ELF-1 (cell line): ENCODE measurements at places on chromosomes 13 and 19.

DNA sequence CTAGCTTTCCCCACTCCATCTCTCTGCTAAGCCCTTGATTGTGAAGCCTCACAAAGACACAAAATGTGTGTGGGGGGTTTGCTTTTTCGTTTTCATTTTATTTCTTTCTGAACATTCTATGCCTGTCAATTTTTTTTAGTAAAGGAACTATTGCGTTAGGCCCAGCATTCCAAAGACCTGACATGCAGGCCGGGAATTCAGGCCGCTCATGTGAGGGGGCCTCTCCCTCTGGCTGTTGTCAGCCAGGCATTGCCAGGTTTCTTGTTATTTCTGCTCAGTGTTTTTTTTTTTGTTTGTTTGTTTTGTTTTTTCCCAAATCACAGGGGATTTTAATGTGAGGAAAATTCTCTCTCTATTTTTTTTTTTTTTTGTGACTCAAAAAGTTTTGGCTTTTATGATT is 10.3 kb upstream of the MEDAG start:
- peak; percentile 45 for DNase-seq

DNA sequence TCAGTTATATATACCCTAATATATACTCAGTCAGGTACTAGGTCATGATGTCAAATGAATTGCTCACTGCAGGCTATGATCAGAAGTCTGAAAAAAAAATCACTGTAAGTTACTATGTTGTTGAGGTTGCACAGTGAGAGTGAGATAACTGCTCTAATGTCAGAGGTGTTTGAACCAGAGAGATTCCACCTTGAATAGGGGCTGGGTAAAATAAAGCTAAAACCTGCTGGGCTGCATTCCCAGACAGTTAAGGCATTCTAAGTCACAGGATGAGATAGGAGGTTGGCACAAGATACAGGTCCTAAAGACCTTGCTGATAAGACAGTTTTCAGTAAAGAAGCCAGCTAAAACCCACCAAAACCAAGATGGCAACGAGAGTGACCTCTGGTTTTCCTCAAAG is 10.2 kb downstream of the EPSTI1 start:
- DNase-seq, result peak; percentile 75

DNA sequence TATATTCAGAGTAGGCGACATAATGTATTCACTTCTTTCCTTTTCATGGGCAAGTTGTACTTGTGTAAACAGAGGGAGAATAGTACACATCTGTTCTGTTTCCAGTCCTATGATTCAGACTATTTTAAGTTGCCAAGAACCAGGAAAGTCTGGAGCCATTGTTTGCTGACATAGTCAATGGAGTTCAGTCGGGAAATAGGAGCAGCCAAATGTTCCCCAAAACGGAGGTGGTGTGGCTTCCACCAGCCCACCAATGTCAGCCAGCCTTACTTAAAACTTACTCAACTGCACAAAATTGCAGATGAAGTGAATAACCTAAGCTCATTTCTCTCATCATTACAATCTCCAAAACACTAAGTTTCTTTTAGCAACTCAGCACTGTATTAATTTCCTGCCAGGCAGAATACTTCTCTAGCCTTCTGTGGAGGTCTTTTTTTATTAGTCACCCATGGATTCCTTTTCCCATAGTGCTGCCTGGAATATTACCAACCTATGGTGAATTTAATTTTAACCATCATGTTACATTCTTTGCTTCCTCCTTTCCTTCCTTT is 22.3 kb upstream of the CSNK1A1L start:
- DNase-seq, result no peak

- DNase-seq, result no peak
Observed at GRCh38 chr13:84080748-84081530, 198.7 kb upstream of the SLITRK1 start.

DNA sequence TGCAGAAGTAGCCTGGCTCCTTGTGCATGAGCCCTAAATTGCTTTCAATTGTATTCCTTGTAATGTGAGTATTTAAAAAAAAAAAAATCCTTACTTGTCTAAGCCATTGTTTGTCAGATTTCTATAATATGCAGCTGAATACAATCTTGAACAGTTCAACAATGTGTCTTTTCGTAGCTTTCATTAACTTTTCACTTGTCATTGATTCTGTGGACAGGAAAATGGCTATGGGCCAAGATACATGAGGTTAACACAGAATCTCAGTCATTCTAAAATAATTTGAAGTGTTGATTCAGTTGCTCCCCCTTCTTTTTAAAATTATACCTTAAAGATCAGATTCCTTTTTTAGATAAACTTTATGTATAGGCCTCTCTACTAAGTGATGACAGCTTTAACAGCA is 395.8 kb upstream of the KLF12 start:
- no peak for DNase-seq

DNA sequence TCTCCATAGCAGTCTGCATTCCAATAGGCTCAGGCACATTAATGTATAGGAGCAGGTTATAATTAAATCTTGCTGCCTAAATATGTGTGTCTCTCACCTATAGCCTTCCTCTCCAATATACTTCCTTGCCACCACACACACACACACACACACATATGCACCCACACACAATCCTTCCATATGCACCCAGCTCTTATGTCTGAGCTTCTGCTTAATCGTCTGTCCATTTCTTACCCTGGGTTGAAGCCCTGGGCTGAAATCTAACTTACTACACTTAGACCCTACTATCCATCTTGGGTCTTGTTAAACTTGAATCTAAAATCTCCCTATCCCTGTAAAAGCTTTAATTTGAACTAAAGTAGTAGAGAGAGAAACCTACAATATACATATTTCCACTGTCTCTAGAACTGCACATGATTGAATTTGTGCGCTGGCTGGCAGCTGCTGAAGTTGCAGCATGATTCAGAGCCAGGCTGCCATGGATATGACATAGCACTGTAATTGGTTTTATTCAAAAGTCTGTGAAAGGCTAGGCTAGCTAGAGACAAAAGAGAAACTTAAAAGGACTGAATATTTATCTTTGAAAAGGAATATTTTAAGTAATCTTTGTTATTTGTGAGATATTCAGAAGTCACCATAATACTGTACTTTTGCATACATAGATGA is 25.7 kb upstream of the FREM2 start:
- no peak for DNase-seq

- DNase-seq, result no peak
Observed at GRCh38 chr13:25966086-25966485, 85.7 kb downstream of the SHISA2 start.

GRCh38 chr19:6654347-6655310 is 15.3 kb downstream of the TNFSF14 start:
- no peak for DNase-seq

DNA sequence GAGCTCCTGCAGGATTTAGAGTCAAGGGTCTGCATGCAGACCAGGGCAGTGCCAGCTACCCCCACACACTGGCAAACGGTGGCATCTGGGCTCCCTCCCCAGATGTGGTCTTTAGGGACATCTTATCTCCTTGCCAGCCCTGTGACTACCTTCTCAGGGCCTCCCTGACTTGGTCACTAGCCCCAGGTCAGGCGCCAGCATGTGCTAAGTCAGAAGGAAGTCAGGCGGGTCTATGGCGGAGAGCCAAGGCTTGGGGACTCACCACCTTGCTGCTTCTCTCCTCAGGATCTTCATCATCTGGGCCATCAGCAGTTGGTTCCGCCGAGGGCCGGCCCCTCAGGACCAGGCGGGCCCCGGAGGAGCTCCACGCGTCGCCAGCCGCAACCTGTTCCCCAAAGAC is 17.6 kb downstream of the CLPTM1 start:
- DNase-seq, result no peak

- DNase-seq, result no peak
Observed at GRCh38 chr13:109715902-109716301, 70.5 kb downstream of the IRS2 start.
